ENCODE measurements at places on chromosomes 4 and X. TPM values are rescaled to one million over a fixed set of nuclear protein-coding genes. Genes with fewer than 3 reads are reported as not detected.

NLRP2B gene
- total RNA-seq = not detected

CLIC2 gene
- total RNA-seq = 0.54 TPM

FSTL5 gene
- total RNA-seq = 0.04 TPM

NUDT11 gene
- total RNA-seq = 17.1 TPM

DNA sequence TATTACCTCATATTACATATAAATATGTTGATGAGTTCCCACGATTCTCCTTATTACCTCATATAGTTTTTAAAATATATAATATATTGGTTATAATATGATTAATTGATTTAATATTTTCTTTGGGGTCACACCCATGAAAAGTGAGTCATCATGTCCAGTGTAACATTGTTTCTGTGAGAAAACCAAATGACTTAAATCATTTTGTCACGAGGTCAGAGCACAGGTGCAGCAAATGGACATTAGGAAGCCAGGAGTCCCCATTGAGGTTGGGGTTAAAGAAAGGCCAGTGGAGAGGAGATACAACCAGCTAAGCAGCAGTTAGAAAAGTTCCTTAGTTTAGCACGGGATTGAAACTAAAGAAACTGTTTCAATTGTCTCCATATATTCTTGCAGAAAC is 133.9 kb upstream of the RAPGEF2 start:
- no peak for DNase-seq
- no peak overlapping the region for H3K4me3 ChIP-seq
- no peaks in the 10 kb centered on the region for H3K36me3 ChIP-seq
- no peak overlapping the region for H3K27ac ChIP-seq
- H3K4me1 ChIP-seq = peaks cover 10% of the 10 kb centered on the region
- H3K27me3 ChIP-seq = no peaks in the 10 kb centered on the region

- no peak overlapping the region for H3K27ac ChIP-seq
- H3K36me3 ChIP-seq = peaks cover 2% of the 10 kb centered on the region
- DNase-seq = no peak
Measured at GRCh38 chrX:9767375-9767774, 1.7 kb upstream of the GPR143 start.

GRCh38 chrX:153761863-153762262 is 2.2 kb upstream of the PLXNB3 start:
- H3K4me3 ChIP-seq = no peak overlapping the region
- H3K27me3 ChIP-seq = no peaks in the 10 kb centered on the region
- H3K36me3 ChIP-seq = no peaks in the 10 kb centered on the region
- DNase-seq = no peak
- peaks cover 10% of the 10 kb centered on the region for H3K4me1 ChIP-seq
